ENCODE measurements at places on chromosomes 16 and 17. TPM values are rescaled to one million over a fixed set of nuclear protein-coding genes. Genes with fewer than 3 reads are reported as not detected.

Gene PKMYT1
- total RNA-seq, result 123 TPM

Gene KRTAP1-3
- total RNA-seq, result not detected

Gene INCA1
- total RNA-seq, result 0.63 TPM

Gene GPR179
- 0.07 TPM for total RNA-seq

Gene CAVIN1
- total RNA-seq, result 2.0 TPM

Gene HOXB4
- total RNA-seq, result 2.0 TPM

Gene XPO6
- total RNA-seq, result 250 TPM

Gene CFAP97D1
- not detected for total RNA-seq

Gene IRX5
- total RNA-seq, result 0.14 TPM

GRCh38 chr17:79732254-79732653 lies 1.5 kb downstream of the ENPP7 start:
- H3K27me3 ChIP-seq, result no peaks in the 10 kb centered on the region
- no peak for DNase-seq
- H3K4me1 ChIP-seq, result peaks cover 12% of the 10 kb centered on the region
- H3K4me3 ChIP-seq, result peak overlapping the region; percentile 62
- no peak overlapping the region for H3K27ac ChIP-seq

- H3K27me3 ChIP-seq, result no peaks in the 10 kb centered on the region
- DNase-seq, result no peak
- no peak overlapping the region for H3K27ac ChIP-seq
- H3K4me3 ChIP-seq, result no peak overlapping the region
- H3K36me3 ChIP-seq, result no peaks in the 10 kb centered on the region
- H3K4me1 ChIP-seq, result peaks cover 9% of the 10 kb centered on the region
These were observed 50.1 kb downstream of the PECAM1 start for GRCh38 chr17:64340557-64340956.

DNA sequence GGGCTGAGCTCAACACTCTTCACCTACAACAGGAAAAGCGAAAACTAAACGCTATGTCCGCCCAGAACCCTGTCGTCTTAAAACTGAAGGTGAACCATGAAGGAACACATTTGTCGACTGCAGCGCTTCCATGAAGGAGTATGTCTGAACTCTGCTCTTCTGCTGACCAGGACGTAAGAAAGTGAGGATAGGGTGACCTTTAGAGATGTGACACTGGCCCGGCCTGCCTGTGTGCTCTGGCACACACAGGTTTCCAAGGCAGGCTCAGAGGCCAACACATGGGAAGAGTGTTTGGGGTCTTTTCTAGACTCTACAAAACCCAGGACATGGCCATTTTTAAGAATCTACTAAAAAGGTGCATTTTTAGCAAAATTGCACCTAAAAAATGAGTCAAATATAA lies 21.1 kb downstream of the MARF1 start:
- H3K27me3 ChIP-seq, result no peaks in the 10 kb centered on the region
- no peak overlapping the region for H3K4me3 ChIP-seq
- H3K4me1 ChIP-seq, result peaks cover 7% of the 10 kb centered on the region
- DNase-seq, result no peak

DNA sequence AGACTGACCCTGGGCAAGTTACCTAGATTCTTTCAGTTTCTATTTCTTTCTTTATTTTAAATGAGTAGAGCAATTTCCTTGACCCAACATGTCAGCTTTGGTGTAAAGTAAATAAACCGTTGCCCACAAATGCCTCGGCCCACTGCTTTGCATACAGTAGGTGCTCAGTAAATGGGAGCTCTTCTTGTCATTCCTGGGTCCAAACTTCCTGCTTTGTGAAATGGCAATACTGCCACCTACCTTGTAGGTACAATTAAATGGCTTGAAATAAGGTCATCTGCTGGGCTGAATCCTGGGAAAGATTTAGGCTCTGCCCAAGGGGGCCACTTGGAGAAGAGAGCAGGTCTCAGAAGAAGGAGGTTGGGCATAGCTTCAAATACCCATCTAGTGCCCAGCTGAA lies 253.0 kb downstream of the HS3ST3B1 start:
- H3K4me1 ChIP-seq, result peaks cover 9% of the 10 kb centered on the region
- DNase-seq, result no peak
- H3K27me3 ChIP-seq, result no peaks in the 10 kb centered on the region
- H3K27ac ChIP-seq, result no peak overlapping the region
- no peak overlapping the region for H3K4me3 ChIP-seq
- H3K36me3 ChIP-seq, result no peaks in the 10 kb centered on the region

DNA sequence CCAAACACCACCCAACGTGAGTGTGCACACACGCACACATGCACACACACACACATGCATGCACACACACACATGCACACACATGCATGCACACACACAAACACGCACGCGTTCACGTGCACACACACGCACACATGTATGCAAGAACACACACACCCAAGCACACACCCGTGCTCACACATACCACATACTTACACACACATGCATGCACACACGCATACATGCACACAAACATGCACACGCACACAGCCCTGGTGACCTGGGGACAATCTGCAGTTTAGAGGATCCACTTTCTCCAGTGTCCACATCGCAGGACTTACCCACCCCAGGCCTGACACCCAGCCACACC lies 6.2 kb downstream of the USH1G start:
- no peaks in the 10 kb centered on the region for H3K4me1 ChIP-seq
- no peak overlapping the region for H3K27ac ChIP-seq
- no peak overlapping the region for H3K4me3 ChIP-seq
- no peak for DNase-seq

GRCh38 chr16:60073376-60073775 lies 1339.3 kb upstream of the GOT2 start:
- DNase-seq, result no peak
- no peak overlapping the region for H3K4me3 ChIP-seq
- no peaks in the 10 kb centered on the region for H3K4me1 ChIP-seq
- no peaks in the 10 kb centered on the region for H3K27me3 ChIP-seq
- H3K36me3 ChIP-seq, result no peaks in the 10 kb centered on the region

- H3K27ac ChIP-seq, result no peak overlapping the region
- peaks cover 19% of the 10 kb centered on the region for H3K36me3 ChIP-seq
- no peak overlapping the region for H3K4me3 ChIP-seq
- H3K27me3 ChIP-seq, result no peaks in the 10 kb centered on the region
- no peaks in the 10 kb centered on the region for H3K4me1 ChIP-seq
- DNase-seq, result peak; percentile 71
These were observed 11.8 kb upstream of the CLTC start for GRCh38 chr17:59607817-59608403.

GRCh38 chr17:32627239-32627996 lies 140.6 kb downstream of the CDK5R1 start:
- no peaks in the 10 kb centered on the region for H3K4me1 ChIP-seq
- H3K27me3 ChIP-seq, result no peaks in the 10 kb centered on the region
- H3K36me3 ChIP-seq, result no peaks in the 10 kb centered on the region
- no peak overlapping the region for H3K27ac ChIP-seq

- peaks cover 50% of the 10 kb centered on the region for H3K4me1 ChIP-seq
- no peaks in the 10 kb centered on the region for H3K36me3 ChIP-seq
- DNase-seq, result peak; percentile 57
- no peak overlapping the region for H3K27ac ChIP-seq
These were observed 164.4 kb upstream of the GSE1 start for GRCh38 chr16:85448557-85449190.

DNA sequence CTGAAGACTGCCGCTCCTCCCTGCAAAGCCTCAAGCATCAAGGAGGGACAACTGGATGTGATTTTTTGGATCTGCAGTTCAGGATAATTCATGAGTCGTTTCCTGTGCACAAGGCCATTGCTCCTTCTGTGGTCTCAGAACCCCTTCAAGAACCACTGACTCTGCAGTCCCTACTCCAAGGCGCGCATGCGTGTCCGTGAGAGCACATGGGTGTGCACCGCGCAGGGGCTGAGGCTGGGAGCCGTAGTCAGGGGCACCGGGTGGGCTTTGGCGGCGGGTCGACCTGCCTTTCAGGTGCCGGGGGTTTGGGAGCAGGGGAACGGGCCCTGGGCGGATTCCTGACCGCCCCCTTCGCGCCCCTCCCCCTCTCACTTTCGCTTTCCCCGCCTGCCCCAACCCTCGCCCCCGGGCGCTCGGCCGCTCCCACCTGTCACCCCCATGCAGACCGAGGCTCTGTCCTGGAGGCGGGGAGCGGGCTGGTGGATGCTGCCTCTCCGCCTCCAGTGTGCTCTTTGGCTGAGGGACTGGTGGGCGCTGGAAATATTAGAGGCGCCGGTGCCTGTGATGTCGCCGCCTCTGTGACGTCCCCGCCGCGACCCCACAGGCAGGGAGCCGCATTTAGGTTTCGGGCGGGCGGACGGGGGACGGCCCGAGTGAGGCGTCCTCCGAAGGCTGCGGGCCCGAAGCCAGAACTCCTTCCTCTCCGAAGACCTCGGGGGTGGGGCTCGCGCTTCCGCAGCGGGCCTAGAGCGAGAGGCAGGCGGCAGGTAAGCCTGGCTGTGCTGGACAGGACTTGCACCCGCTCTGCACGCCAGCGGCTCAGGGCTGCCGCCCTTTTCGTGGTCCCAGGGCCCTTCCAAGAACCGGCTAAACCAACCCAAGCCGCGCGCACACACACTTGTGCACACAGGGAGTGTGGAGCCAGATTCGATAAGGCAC lies at the start of gene SPATA32:
Gene SPATA32 (minus strand): TSS at position 518 of the 939 bp plus-strand sequence. CDS start 78 bp downstream, at position 440.
- DNase-seq, result peak; percentile 91
- H3K4me3 ChIP-seq, result peak within 1 kb of the TSS; percentile 76
- peaks cover 23% of the 10 kb centered on the region for H3K36me3 ChIP-seq
- no peaks in the 10 kb centered on the region for H3K27me3 ChIP-seq

DNA sequence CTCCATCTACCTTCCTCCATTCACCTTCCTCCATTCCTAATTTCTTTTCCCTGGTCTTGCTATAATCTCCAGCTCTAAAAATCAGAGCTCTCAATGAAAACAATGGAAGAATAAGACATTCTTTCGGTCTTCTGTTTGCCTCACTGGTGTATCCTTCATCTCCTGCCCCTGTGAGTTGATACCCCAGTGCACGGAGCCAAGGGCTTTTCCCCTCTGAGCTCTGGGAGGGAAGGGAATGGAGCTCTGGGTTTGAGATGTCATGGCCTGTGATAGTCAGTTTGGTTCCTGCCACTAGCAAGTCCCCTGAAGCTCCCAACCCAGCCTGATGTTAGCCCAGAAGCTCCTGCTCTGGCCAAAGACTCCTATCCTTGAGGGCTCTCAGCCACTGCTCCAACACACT lies 36.6 kb upstream of the DNAH9 start:
- no peaks in the 10 kb centered on the region for H3K27me3 ChIP-seq
- no peaks in the 10 kb centered on the region for H3K4me1 ChIP-seq
- H3K27ac ChIP-seq, result no peak overlapping the region
- no peak overlapping the region for H3K4me3 ChIP-seq

- peaks cover 23% of the 10 kb centered on the region for H3K36me3 ChIP-seq
- H3K27ac ChIP-seq, result peak within 1 kb of the TSS; percentile 91
- DNase-seq, result peak; percentile 86
These were observed at the start of gene BLMH for GRCh38 chr17:30291543-30292285. Gene BLMH, minus strand, starts transcription at chr17:30291944. Its CDS starts 125 bp downstream, at chr17:30291819.
